ENCODE measurements at places on chromosomes 11 and 22.

DNA sequence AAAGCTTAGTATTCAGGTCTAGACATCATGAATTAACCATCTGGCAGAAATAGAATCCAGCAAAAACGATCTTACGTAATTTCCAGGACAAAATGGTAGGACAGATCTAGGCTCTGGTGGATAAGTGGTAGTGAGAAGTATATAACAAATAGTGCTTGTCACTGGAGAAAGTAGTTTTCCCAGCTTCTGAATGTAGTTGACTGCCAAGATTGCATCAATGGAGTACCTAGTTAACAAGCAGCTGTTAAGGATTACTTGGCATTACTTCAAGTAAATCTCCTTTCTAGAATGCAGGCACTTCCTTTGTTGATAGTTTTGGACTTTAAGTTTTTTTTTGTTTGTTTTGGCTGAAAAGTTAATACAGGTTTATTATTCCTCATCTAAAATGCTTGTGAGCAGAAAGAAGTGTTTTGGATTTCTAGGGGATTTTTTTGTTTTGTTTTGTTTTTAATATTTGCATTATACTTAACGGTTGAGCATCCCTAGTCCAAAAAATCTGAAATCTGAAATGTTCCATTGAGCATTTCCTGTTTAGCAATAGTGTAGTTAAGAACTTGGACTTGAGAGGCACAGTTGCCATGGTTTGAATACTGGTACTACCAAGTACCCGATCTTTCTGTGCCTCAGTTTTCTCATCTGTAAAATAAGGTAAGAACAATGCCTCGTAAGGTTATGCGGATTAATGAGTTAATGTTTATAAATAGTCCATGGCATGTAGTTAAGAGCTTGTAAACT is 20.3 kb downstream of the FAM118B start:
- DNase-seq = no peak

DNA sequence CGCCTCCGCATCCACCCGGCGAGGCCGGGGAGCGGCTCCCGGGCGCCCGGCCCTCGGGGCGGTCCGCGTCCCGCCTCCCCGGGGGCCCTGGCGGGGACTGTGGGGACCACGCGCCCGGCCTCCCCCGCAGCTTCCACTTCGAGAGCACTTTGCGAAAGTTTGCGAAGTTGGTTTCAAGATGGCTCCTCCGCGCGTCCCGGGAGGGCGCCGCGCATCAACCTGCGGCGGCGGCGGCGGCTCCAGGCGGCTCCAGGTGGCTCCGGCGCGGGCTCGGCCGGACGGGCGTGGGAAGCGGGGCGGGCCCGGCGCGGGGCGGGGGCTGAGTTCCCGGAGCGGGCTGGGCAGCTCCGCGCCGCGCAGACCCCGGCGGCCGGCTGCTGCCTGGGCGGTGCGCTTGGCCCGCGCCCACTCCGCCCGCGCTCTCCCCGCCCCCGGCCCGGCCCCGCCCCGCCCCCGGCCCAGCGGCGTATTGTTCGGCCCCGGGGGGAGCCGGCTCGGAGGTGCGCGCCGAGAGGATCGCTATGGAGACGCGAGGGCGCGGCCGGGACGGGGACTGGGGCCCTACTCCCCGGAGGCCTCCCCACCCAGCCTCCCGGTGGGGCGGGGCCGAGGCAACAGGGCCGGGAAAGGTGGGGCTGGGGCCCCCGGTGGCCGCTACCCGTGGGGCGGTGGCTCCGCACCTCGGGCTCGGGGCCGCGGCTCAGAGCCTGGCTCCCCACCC is at the start of gene CELSR1:
Gene CELSR1, minus strand, starts transcription at position 396 of the 721 bp plus-strand sequence. CDS start 450 bp downstream, outside the sequence.
- DNase-seq = no peak

DNA sequence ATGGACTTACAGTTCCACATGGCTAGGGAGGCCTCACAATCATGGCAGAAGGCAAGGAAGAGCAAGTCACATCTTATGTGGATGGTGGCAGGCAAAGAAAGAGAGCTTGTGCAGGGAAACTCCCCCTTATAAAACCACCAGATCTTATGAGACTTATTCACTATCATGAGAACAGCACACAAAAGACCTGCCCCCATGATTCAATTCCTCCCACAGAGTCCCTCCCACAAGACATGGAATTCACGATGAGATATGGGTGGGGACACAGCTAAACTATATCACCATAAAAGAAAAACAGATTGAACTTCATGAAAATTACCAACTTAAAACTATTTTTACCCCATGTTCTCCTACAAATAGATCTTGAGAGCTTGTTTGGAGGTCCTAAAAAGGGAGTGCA is 19.6 kb downstream of the ENTHD1 start:
- DNase-seq = no peak

GRCh38 chr11:33747979-33748378 is 11.8 kb upstream of the CD59 start:
- no peak for DNase-seq

DNA sequence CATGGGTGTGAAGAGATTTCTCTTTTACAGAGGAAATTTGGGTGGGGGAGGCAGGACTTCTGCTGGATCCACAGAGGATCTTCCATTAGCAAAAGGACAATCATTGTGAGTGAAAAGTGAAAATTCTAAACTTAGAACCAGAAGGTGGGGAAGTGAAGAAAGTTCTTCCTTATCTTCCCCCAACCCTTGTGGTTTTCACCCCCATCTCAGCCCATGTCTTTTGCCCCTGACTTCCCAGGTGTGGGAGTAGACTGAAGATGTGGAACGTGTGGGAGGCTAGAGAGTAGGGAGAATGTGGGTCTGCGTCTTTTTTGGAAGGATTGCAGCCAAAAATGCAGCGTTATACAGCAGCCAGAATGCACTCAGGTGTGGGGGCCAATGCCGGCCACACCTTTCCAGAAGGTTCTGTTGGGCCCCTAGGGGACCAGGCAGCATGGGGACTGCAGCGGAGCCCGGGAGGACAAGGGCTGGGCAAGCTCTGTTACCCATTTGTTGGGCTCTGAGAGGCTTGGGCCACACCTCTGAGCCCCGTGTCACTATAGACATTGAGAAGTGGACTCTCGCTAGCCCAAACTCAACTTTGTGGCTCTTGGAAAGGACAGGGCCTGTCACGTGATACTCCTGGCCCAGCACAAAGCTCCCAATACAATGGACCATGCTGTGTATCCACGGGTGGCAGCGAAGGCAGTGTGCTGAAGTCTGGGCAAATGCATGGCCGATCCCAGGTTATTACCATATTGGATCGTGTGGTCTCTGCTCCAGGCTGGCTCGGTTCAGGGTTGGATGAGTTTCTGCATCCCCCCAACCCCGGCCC is 32.8 kb upstream of the LINC01488 start:
- no peak for DNase-seq

GRCh38 chr11:1301220-1302000 is 8.0 kb downstream of the TOLLIP start:
- DNase-seq = no peak

DNA sequence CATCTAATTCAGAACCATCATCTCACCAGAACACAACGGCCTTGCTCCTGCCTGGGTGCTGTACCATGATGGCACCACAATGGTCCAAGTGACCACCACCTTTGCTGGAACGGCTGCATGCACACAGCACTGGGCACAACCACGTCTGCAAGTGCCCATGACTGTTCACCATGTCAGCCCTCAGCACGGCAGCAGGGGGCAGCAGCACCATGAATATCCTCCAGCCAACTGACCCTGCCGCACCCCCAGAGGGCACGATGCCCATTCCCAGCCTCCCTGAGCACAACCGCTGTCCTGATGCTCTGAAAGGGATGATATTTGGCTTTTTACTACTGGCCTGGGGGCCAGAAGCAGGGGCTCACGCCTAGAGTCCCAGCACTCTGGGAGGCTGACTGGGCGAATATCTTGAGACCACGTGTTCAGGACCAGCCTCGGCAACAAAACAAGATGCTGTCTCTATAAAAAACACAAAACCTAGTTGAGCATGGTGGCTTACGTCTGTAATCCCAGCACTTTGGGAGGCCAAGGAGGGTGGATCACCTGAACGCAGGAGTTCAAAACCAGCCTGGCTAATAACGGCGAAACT is 25.7 kb downstream of the DRD4 start:
- peak; percentile 16 for DNase-seq

- DNase-seq = no peak
Observed at GRCh38 chr11:65417702-65418430, 4.7 kb upstream of the NEAT1 start.

- no peak for DNase-seq
Observed at GRCh38 chr11:86369668-86370067, 5.0 kb upstream of the CCDC81 start.

GRCh38 chr22:32699001-32699582 is 102.4 kb upstream of the TIMP3 start:
- DNase-seq = no peak

- DNase-seq = no peak
Observed at GRCh38 chr11:209275-210121, 2.0 kb downstream of the RIC8A start.

GRCh38 chr11:102416976-102417375 is 35.6 kb downstream of the TMEM123 start:
- no peak for DNase-seq

- peak; percentile 43 for DNase-seq
Observed at GRCh38 chr11:14075118-14076078, 112.9 kb downstream of the SPON1 start.

GRCh38 chr22:20087319-20088262 is 7.5 kb downstream of the DGCR8 start:
- DNase-seq = no peak

DNA sequence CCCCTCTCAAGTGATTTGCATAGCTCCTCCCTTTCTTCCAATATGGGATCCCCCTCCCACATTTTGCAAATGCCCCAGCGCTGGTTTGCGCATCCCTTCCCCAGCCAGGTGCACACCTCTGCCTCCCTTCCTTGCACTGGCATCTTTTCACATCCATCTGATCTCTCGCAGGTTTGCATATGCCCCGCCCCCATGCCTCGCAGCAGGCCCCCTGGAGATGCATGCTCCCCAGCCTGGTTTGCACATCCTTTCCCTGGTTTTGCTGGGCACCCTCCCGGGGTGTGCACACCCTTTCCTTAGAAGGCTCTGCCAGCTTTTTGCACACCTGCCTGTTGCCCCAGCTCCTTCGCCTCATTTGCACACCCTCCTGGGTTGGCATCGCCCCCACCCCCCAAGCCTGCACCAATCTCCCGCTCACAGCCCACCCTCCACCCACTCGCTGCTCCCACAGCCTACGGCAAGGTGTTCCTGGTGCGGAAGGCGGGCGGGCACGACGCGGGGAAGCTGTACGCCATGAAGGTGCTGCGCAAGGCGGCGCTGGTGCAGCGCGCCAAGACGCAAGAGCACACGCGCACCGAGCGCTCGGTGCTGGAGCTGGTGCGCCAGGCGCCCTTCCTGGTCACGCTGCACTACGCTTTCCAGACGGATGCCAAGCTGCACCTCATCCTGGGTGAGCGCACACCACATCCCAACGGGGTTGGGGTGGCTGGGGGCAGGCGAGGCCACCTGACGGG is 917 bp downstream of the RPS6KA4 start:
- DNase-seq = no peak

DNA sequence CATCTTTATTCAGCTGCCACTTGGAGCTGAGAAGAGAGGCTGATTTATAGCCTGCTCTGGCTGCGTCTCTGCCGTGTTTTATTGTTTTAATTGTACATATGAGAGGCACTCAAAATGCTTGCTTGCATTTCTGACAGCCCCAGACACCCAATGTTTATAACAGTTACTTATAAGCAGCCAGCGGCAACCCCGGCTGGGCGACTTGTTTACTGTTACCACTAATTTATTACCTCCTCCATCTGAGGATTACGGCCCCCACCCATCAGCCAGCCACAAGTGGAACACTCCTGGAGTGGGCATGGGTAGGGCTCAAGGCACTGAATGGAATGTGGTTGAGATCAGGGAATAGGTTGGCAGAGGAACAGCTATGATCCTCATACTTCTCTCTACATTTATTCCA is 61.2 kb downstream of the CLPB start:
- DNase-seq = no peak

- no peak for DNase-seq
Observed at GRCh38 chr22:44085743-44086270, 61.7 kb downstream of the PARVB start.

DNA sequence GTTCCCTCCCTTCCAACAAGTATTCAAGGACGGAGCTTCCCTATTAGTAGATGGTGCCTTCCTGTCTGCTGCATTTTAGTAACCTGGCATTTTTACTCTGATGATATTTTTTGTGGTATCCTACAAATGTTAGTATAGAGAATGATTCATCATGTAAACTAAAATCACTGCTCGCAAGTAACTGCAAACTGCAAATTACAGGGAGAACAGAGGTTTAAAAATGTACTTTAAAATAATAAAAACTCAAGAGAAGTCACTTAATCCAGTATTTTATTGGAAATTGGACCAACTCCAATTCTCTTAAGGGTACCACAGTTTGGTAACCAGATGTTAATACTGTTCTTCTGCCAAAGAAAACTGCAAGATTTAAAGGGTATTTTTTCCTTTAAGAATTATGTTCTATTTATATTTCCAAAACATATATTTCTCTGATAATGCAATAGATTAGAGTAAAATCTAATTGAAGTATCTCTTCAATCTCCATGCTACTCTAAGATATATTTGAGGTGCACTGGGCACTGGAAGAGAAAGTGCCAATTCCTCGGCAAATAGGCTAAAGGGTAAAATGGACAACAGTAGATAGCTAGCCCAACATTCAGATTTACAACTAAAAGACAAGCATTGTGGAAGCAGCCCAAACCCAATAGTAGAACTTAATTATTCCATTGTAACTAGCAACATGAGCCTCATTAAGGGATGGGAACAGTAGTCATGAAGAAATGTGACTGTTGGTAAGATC is 298.0 kb downstream of the TTC28 start:
- DNase-seq = no peak

- no peak for DNase-seq
Observed at GRCh38 chr22:33035272-33035863, 22.8 kb downstream of the SYN3 start.

- DNase-seq = no peak
Observed at GRCh38 chr11:111469200-111469599, 43.0 kb downstream of the BTG4 start.

DNA sequence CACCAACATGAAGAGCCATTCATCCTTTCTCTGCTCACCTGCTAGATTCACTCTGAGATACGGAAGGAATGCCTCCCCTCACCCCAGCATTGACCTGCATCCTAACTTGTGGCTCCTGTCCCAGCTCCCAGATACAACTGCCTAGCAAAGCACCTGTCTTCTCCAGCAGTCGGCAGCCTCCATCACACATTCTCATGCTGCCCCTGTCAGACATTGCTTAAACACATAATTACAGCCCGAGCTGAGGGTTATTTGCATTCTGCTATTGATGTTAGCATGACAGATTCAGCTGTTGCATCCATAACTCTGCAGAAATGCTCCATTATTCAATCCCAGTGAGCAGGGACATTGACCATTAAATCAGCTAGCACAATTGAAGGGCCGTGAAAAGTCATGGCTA is 184.4 kb upstream of the NARS2 start:
- DNase-seq = no peak

DNA sequence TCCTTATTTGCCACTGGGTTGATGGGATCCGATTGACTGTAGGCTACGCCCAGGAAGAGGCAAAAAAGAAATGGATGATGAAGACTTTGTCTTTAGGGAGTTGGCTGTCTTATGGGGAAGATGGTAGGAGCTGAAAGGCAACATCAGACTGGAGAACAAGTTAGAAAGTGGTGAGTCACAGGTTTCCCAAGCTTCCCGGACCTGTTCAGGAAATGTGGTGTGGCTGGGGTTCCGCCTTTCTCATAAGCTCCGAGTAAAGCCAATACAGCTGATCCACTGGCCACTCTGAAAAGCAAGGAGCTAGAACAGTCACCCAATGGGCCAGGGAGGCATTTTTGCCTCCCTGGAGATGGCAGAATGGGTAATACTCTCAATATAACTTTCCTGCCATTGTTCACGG is 194.5 kb downstream of the SNX19 start:
- DNase-seq = no peak

- DNase-seq = no peak
Observed at GRCh38 chr22:44574057-44574639, 76.1 kb upstream of the RTL6 start.

GRCh38 chr11:72778535-72779494 is 15.0 kb downstream of the STARD10 start:
- no peak for DNase-seq
